Left ventricle myocardium superior (tissue), 1 donor: ENCODE measurements at places on chromosomes 1 and 21.

DNA sequence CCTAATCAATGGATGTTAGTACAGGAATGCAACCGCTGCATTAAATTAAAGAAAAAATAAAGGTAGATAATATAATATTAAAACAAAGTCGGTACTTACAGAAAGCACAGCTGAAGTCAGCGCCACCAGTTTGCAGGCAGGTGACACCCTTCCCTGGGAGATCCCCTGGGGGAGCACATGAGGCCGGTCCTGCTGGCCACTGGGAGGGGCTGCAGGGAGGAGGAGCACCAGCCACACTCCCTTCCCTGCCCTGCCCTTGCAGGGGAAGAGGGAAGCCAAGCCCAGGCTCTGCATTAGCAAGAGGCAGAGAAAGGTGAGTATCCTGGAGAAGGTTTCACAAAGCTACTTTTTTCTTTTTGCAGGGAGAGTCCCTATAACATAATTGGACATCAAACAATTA, 507.0 kb downstream of the AJAP1 start:
- no peak for DNase-seq

DNA sequence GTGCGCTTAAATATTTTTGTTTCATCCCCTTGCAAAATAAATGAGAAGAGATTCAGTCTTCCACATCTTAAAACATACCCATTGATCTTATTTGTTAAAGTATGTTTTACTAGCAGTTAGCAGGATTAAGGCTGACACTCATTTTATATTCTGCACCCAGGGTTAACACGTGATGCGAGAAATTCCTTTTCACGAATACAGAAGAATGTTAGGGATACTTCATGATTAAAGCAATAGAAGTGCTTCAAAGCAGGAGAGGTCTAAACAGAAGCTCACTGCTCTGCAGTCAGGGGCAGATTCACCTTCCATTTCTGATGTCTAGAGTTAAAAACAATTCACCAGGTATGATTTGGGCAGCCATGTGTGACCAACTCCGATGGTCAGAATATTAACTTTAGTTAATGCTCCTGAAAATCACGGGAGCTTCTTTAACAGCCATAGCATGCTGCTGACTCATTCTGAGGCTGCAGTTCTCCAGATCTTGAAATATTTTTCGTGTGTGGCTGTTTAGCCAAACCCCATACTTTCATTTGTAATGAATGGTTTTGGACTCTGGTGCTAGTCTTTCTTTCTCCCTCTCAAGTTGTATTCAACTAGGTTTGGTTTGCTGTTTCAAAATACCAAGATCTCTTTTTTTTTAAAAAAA, 19.7 kb downstream of the BCAR3 start:
- no peak for DNase-seq

- no peak for DNase-seq
Observed at GRCh38 chr1:223227486-223228196, 84.6 kb upstream of the TLR5 start.

- no peak for DNase-seq
Observed at GRCh38 chr1:109578947-109579443, 30.6 kb downstream of the GNAI3 start.

GRCh38 chr1:29639741-29640427, 403.6 kb downstream of the PTPRU start:
- DNase-seq = no peak

- DNase-seq = no peak
Observed at GRCh38 chr21:36732761-36733160, 33.8 kb downstream of the SIM2 start.

GRCh38 chr1:224739997-224740684, 124.0 kb downstream of the CNIH3 start:
- no peak for DNase-seq

GRCh38 chr1:58633121-58633520, 56.1 kb upstream of the TACSTD2 start:
- no peak for DNase-seq

- no peak for DNase-seq
Observed at GRCh38 chr1:244458781-244459180, 2.3 kb upstream of the CATSPERE start.

DNA sequence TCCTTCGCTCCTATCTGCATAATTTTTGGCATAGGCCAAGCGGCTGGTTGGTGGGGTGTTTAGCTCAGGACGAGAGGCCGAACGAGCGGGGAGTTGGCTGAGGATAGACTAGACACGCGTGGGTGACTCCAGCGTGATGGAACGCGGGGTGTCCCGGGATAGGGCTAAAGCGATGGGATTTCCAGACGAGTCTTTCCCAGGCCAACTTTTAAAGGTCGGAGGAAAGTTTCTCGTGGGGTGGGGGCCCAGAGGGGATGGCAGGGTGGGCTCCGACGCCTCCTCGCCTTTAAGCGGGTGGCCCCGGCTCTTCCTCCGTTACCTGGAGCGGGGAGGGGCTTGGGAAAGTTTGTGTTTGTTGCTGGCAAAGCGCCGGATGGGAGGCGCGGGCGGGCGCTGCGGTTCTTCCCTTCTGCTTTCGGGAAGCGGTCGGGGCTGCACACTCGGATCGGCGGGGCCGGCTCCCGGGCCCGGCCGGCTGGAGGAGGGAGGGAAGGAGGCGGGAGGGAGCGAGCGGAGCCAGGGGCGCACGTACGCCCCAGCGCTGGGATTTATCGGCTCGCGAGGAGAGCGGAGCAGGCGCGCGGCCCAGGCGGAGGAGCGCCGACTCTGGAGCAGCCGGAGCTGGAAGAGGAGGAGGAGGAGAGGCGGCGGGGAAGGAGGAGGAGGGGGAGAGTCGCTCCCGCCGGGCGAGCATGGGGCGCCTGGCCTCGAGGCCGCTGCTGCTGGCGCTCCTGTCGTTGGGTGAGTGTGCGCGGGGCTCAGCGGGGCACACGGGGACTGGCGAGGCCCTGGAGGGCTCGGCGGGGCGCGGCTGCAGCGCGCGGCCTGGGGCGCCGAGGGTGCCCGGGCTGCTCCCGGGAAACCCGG, at the start of gene PTGFRN:
TSS of gene PTGFRN (plus strand) at position 405 of the 867 bp plus-strand sequence. CDS start at position 693, 288 bp downstream.
- peak; percentile 87 for DNase-seq
